NCI-H2081 (cell line): ENCODE measurements at places on chromosomes 16 and 17.

GRCh38 chr17:54891176-54891821, 9.4 kb upstream of the TOM1L1 start:
- DNase-seq, result peak; percentile 57

DNA sequence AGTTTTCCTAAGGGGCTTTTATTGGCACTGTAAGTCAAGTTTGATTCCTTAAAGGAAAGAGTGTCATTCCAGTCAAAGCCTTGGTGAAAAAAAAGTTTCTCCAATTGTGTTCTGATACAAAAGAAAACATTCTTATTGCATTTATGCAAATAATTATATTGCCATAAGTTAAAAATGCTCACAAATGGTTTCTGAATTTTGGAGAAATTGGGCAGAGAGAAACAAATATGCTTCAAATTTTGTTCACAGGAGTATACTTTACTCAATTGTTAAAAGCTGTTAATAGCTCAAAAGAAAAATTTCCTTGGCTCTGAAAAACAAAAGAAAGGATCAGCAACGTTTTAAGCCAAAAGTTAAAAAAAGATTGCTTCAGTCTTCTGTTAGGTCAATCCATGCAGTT, 60.2 kb downstream of the PIGL start:
- no peak for DNase-seq

- DNase-seq, result no peak
These were observed 7.7 kb downstream of the BCAR1 start for GRCh38 chr16:75243667-75244224.

- DNase-seq, result no peak
These were observed 7.9 kb upstream of the DNAH17 start for GRCh38 chr17:78585006-78585630.

- peak; percentile 69 for DNase-seq
These were observed 101.4 kb downstream of the RMI2 start for GRCh38 chr16:11446566-11447119.

DNA sequence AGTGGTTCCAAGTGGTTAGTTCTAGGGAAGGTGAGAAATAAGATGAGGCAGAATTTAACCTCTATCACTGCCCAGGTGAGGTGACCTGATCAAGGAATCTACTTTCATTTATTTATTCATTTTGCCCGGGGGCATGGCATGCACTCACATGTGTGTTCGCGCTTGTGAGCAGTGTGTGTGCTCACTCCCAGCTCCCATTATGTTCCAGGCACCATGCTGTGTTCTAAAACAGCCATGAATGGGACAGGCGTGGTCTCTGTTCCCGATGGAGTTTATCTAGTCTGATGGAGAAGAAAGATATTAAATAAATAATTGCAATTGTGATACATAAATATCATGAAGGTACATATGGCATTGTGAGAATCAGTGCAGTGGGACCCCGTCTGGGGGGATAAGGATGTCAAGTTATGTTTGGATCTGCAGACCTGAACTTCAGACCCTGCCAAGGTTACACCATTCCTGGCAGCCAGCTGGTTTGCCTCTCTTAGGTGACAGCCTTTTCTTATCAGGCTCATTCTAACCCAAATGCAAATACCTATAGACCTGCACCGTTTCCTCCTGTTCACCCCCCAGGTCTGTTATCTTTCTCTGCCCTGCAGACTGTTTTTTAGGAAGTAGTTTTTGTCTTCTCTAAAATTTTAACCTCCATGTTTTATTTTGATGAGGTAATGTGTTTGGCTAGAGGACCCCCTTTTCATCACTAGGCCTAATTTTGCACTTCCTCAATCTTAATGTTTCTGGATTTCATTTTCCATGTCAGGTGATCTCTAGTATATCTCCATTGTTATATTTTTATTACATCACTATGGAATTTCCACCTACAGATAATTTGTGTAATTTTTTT, 11.8 kb downstream of the CYB5B start:
- peak; percentile 63 for DNase-seq

GRCh38 chr16:78372277-78372676, 272.8 kb downstream of the WWOX start:
- DNase-seq, result no peak

GRCh38 chr17:30368912-30369720, 9.6 kb upstream of the CPD start:
- peak; percentile 73 for DNase-seq

GRCh38 chr16:26795184-26795583, 271.5 kb upstream of the C16orf82 start:
- no peak for DNase-seq

DNA sequence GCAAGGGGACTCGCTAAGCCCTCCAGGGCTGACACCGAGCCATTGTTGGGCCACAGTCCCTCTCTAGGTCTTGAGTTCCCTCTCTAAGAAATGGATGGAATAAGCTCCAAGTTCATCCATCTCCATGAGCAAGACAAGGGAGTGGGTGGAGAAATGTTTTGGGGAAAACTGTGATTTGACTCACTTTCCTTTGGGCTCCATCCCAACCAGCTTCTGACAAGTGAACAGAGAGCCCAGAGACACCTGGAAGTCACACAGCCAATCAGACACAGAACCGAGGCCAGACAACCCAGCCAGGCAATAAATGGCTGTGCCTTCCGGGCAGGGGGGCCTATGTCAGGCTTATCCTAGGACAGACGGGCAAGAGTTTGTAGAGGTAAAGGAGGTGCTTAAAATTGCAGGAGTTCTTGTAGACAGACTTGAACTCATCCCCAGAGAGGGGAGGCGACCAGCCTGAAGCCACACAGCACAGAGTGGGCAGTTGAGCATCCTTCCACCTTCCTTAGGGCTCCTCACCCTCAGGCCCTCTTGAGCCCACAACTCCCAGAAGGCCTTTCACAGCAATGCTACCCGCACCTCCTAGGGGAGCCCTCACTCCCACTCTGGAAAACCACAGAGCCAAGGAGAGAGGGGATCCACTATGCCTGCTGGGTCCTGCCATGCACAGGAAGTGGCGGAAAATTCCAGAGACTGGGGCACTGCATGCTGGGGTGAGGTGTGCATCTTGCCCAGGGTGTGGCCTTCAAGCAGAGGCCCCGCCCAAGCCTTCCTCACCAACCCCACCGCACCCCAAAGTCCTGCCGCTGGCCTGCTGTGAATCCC, 9.5 kb upstream of the FAM83G start:
- no peak for DNase-seq

DNA sequence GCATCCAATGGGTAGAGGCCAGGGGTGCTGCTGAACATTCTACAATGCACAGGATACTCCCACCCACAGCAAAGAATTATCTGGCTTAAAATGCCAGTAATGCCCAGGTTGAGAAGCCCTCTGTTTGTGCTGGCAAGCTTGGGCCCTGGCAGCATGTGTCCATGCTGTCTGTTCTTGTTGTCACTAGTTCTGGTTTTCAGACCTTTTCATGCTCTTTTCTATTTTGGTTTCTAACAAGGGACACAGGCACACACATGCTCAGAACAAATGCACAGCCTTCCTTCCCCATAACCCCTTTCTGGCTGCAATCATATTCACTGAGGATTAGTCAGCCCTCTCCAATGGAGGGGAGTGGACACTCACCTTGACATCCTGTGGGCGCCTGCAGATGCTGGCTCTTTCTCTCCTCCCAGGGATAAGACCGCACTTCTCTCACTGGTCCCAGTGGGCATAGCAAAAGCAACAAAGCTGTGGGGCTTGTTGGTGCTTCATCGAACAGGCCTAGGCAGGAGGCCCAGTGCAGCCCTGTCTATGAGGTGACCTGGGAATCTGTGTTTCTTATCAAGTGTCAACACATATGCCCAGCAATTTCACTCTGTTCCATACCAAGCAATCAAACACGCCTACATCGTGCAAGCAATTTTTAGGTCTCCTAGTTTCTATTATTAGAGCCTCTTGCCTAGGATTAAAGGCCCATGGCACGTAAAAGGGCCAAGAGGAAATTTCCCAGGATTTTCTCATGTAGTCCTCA, 271.1 kb upstream of the CCL2 start:
- no peak for DNase-seq

GRCh38 chr16:48950184-48950583, 331.5 kb downstream of the CBLN1 start:
- DNase-seq, result no peak

- DNase-seq, result no peak
These were observed 226.2 kb downstream of the CDRT15L2 start for GRCh38 chr17:20805751-20806150.

- no peak for DNase-seq
These were observed at the start of gene MRC2 for GRCh38 chr17:62627219-62627903. MRC2 (plus strand) TSS chr17:62627670; CDS start chr17:62627803, 133 bp downstream.

DNA sequence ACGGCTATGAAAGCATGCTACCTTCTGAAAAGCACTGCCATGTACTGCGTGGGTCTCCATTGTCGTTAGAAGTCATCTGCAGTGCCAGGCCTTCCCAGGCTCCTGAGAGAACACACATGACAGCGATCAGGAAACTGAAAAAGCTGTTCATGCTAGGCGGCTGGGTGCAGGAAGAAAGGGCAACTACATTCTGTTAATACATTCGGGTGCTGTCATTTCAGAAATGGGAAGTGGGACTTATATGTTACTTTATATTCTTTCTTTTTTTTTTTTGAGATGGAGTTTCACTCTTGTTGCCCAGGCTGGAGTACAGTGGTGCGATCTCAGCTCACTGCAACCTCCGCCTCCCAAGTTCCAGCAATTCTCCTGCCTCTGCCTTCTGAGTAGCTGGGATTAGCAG, 19.9 kb downstream of the CFAP20 start:
- DNase-seq, result no peak

DNA sequence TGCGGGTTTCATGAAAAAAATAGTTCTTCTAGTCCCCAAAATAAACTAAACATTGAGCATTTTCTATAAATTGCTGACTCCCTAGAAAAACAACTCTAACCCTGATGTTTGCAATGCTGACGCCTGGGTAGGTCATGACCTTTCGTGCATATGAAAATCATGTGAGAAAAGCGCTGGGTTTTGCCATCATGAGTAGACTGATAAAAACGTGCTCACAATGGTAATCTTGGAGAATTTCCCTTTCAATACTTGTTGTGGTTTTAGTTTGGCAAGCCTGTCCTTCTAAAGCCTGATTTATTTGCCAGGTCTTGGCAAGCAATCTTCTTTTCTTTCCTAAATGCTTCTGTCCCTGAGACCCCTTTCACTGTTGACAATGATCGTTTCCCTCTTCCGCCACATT, 4.0 kb upstream of the CLEC10A start:
- DNase-seq, result no peak

- DNase-seq, result no peak
These were observed 58.2 kb downstream of the RMI2 start for GRCh38 chr16:11403534-11403795.

- DNase-seq, result no peak
These were observed 383.8 kb downstream of the ZFHX3 start for GRCh38 chr16:72664056-72664508.

DNA sequence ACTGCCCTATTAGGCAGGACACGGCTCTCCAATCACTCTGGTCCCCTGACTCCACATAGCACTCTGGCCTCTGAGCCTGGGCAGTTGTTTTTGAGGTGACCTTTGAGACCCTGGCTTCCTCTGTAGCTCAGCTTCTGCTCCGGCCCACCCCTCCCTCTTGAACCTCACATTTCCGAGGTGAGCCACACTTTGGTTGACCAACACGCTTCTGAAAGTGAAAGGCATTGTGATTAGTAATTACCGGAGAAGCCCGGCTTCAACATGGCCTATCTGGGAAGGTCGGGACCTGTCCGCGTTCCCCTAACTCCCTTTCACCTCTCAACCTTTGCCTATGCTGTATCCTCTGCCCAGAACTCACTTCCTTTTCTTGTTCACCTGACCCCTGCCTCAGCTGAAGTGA, 10.3 kb upstream of the ITGAX start:
- DNase-seq, result no peak

DNA sequence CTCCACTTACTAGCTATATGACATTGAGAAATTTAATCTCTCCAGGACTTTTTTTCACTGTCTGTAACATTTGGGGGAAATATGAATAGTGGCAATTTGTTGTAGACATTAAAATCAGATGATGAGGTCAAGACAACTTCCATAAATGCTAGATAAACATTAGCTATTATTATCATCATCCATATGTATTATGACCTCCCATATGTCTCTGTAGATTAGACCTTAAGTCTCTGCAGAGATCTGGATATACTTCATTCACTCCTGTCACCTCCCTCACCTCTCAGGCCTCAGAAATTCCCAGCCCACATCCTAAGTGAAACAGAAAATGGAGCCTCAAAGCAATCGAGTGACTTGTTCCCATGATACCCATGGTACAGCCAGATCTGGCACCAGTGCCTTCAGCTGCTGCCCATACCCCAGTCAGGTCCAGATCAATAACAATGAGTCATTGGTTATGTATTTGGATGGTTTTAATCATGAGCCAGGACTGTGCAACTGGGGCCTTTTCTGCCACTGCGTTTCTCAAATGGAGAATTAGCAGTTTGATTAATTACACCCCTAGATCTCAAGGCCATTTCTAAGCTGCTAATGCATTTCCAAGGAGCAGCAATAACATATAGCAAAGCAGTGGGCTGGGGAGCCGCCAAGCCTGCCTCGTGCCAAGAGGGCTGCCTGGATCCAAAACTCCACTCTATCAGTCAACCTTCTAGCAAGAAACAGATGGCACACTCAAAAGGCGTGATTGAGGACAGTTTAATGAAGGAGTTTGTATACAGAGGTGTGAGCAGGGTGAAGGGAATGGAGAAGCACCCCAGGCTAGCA, 2.6 kb upstream of the FDXR start:
- no peak for DNase-seq

DNA sequence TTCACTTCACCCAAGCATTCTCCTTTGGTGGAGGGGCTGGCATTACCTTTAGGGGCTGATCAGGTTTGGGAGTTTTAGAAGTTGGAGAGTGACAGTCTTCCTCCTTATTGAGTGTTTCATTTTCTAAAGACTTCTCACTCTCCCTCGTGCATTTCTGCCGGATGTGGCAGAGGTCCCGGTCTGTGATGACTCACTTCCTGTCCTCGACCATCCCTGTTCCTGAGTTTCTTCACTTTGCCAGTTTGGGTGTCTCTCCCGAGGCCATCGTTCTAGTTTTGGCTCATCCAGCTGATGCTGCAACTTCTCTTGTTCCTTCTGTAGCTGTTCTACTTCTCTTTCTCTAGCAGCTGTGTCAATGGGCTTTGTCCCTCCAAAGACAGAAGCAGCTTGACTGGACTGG, 104.3 kb downstream of the PHKB start:
- no peak for DNase-seq

GRCh38 chr16:67329901-67330300, 3.3 kb downstream of the LRRC36 start:
- no peak for DNase-seq

DNA sequence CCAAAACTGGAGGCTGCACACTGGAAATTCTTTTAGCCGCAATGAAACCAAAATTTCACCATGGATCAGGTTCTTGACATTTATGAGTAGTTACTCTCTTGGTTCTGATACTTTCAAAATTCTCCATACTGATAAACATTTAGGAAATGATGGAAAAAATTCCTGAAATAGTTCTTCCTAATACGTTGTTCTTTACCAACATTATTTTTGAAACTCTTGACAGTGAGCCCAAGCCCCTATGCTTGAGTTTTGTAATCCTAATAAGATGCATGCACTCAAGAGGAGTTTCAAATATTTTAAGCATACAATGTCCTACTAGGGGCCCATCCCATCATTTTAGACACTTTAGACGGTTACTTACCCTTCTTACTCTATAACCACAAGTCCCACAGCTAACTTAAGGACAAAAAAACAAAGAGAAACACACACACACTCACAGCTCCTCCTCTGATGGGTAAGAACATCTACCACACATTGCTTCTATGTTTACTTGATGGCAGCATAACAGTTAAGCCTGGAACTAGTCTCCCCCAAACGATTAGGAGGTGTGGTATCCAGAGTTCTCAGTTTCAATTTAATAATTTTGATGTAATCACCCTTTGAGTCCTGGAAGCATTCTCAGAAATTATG, 3.7 kb downstream of the VEZF1 start:
- DNase-seq, result no peak

- no peak for DNase-seq
These were observed 96.9 kb upstream of the ADAMTS18 start for GRCh38 chr16:77531752-77532151.
